Effector memory CD8-positive, alpha-beta T cell (primary cell): ENCODE measurements at places on chromosomes 6 and 20.

DNA sequence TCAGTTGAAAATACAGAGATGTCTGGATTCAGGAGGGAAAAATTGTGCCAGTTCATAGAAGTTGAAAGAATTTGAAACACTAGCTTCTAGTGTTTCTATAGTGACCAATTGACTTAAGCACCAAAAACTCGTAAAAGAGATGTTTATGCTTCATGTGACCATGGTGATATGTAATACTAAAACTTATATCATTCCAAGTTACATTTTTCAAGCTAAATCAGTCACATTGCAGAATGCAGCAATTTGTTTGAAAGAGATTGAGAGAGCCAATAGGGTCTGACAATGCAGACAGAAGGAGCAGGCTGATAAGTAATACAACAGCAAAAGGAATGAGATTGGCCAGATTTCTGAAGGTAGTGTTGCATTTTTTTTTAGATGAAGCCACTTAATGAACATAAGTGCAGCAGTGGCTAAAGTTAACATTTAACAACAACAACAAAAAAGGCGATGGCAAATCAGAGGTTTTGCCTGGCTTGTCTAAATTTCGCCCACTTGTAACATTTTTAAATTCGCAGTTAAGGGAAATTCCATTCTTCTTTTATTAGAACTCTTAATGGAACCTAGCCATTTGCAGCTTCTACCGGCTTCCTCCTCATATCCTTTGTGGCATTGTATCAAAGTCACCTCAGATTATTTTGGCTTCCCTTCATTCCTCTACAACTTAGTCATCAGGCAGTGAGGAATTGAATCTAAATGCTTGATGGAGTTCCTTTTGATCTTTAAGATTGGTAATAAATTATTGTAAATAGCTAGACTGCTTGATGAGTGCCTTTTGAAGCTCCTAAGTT is 484.0 kb upstream of the SOX4 start:
- H3K36me3 ChIP-seq: no peaks in the 10 kb centered on the region
- DNase-seq: no peak
- H3K27me3 ChIP-seq: no peaks in the 10 kb centered on the region
- no peak overlapping the region for H3K27ac ChIP-seq

DNA sequence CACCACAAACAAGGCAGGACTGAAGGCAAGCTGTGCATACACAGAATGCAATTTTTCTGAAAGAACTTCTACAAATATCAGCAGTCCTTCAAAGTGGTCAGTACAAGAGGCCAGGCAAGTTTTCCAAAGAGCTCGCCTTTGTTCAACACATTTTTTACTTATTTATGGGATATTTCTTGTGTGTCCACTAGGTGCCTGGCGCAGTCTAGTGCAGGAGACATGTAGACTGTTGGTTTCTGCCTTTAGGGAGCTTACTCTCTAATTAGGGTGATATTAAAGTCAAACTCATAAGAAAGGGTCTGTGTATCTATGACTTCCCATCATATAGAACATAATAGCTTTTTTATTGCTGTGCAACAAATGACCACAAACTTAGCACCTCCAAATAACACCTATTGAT is 21.2 kb upstream of the VEGFA start:
- no peak overlapping the region for H3K4me3 ChIP-seq
- H3K36me3 ChIP-seq: no peaks in the 10 kb centered on the region
- DNase-seq: no peak
- H3K27me3 ChIP-seq: peaks cover 26% of the 10 kb centered on the region
- H3K27ac ChIP-seq: no peak overlapping the region

DNA sequence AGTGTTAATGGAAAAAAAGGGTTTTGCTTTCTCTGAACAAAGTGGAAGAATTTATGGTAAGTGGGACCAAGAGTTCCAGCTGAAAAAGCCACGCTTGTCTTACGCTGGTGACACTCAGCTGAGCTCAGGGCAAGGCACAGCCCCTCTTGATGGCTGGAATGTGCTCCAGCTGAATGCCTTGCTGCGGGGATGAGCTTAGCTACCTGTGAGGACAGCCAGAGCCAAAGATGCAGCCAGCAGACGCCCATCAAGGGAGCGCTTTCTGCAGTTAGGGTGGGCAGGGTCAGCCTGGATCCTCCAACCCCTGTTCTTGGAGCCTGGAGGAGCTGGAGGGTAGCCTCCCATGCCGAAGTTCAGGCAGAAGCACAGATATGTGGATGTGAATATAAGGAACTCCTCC is 191.4 kb downstream of the SCP2D1 start:
- H3K4me3 ChIP-seq: no peak overlapping the region
- H3K4me1 ChIP-seq: no peaks in the 10 kb centered on the region
- no peaks in the 10 kb centered on the region for H3K27me3 ChIP-seq
- H3K36me3 ChIP-seq: no peaks in the 10 kb centered on the region
- no peak for DNase-seq

DNA sequence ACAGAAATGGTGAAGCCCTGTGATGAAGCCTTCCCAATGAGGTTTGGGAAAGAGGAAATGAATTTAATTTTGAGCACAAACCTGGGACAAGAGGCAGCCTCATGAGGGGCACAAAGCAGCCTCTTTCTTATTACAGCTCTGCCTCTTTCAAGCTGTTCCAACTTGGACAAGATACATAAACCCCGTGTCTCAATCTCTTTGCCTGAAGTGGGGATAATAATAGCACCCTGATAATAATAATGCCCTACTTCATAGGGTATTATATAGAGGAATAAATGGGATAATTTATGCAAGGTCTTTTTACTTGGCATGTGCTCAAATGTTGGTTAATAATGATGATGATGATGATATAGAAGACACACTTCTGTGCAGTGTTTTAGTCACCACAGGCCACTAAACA is 91.1 kb upstream of the PLN start:
- H3K27ac ChIP-seq: no peak overlapping the region
- H3K27me3 ChIP-seq: no peaks in the 10 kb centered on the region
- DNase-seq: no peak
- H3K4me3 ChIP-seq: no peak overlapping the region
- no peaks in the 10 kb centered on the region for H3K4me1 ChIP-seq
- peaks cover 8% of the 10 kb centered on the region for H3K36me3 ChIP-seq

DNA sequence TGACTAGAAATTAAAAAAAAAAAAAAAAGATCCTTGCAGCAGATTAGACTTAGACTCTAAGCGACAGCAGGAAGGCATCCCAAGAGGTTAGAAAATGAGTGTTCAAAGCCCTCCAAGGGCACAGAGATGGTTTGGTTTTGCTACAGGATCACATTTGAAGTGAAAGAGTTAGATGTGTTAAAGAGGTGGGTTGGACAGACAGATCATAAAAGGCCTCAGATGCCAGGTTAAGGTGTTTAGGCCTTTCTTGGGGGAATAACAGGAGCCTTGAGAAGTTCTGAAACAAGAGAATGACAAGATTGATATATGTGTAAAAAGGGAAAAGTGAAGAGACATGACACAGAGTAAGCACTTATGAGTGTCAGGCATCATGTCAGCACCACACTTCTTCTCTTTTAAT is 107.5 kb downstream of the FYN start:
- peak overlapping the region; percentile 100 for H3K27ac ChIP-seq
- H3K36me3 ChIP-seq: peaks cover 58% of the 10 kb centered on the region
- peaks cover 99% of the 10 kb centered on the region for H3K4me1 ChIP-seq
- no peaks in the 10 kb centered on the region for H3K27me3 ChIP-seq

DNA sequence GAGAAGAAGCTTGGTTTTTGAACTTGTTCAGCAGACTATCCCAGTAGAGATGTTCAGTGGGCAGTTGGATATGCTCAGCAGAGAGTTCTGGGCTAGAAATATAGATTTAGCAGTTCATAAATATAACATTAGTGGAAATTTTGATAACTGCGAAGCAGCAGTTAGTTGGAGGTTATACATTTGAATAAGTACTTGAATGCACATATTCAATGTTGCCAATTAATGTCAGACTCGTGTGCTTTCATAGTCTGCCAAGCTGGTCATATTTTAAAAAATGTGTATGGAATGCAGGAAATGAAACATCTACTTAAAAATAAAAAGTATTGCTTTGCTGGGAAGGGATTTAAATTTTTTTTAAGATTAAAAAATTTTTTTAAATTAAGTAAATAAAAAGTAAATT is 92.5 kb upstream of the E2F3 start:
- H3K27me3 ChIP-seq: no peaks in the 10 kb centered on the region
- peaks cover 5% of the 10 kb centered on the region for H3K4me1 ChIP-seq
- H3K27ac ChIP-seq: no peak overlapping the region
- no peak overlapping the region for H3K4me3 ChIP-seq

GRCh38 chr6:41941280-41942066 is at the start of gene CCND3:
TSS of gene CCND3 (minus strand) at chr6:41941808. CDS start at chr6:41941649, 159 bp downstream.
- peak within 1 kb of the TSS; percentile 95 for H3K27ac ChIP-seq
- peaks cover 58% of the 10 kb centered on the region for H3K36me3 ChIP-seq
- no peaks in the 10 kb centered on the region for H3K27me3 ChIP-seq
- H3K4me3 ChIP-seq: peak within 1 kb of the TSS; percentile 96

DNA sequence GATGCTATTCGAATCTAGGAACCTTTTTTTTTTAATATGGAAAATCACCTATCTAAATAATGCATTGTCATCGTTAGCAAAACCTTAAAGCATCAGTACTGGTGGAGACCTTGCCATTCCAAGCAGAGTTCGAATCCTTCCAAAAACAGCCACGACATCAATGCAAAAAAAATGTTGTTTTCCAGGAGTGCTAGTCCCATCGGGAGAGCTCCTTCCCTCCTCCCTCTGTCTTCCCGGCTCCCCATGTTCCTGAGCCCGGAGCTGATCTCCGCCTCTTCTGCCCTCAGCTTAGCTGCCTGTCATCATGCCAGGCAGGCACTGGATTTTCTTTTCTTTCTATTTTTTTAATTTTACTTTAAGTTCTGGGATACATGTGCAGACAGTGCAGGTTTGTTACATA is 153.6 kb upstream of the QKI start:
- no peak overlapping the region for H3K27ac ChIP-seq
- H3K4me3 ChIP-seq: no peak overlapping the region
- no peak for DNase-seq
- no peaks in the 10 kb centered on the region for H3K36me3 ChIP-seq
- no peaks in the 10 kb centered on the region for H3K4me1 ChIP-seq

DNA sequence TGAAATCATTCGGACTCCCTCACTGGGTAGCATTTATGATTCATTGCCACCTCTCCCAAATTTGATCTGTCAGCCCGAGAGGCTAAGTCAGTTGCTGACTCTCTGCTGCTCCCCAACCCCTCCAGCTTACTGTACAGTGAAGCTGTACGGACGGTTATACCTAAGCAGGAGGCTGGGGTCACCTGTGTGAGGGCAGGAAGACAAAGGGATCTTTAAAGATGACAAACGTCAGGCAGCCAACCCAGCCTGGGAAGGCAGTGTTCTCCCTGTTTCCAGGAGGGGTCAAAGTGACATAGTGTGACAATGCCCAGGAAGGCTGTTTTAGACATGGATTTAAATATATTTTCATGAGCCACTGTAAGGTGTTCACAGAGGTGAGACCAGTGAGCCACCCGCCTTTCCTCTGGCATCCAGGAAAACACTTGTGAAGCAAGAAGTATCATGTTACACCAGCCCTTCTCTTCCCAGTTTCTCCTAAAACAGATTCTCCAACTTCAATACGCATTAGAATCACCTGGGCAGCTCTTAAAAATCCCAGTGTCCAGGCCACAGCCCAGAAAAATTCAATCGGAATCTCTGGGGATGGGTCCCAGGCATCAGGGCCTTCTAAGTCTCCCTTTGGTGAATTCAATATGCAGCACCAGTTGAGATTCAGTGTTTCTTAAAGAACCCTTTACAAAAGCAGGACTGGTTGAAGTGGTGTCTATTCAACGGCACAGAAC is 6.8 kb upstream of the PAX1 start:
- no peaks in the 10 kb centered on the region for H3K36me3 ChIP-seq
- H3K4me3 ChIP-seq: no peak overlapping the region
- H3K27ac ChIP-seq: no peak overlapping the region
- no peak for DNase-seq
- H3K27me3 ChIP-seq: peaks cover 67% of the 10 kb centered on the region

DNA sequence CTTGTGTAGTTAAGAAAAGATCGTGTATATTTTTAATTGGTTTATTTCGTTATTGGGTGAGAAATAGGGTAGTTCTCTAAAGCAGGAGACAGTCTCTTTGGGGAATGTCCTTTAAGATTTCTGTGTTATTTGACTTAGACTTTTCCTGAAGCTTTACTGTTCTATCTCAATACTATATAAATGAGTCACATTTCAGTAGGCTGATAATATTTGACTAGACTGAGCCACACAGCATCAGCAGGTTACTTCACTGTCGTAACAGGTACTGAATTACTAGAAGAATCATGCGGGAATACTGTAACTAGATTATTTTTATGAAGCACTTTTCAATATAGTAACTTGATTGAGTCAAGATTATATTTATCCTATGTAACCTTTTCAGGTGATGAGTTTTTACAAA is 1.4 kb downstream of the SMAP1 start:
- no peak for DNase-seq
- H3K36me3 ChIP-seq: peaks cover 18% of the 10 kb centered on the region
- H3K4me3 ChIP-seq: peak overlapping the region; percentile 93
- H3K27ac ChIP-seq: peak overlapping the region; percentile 50
- peaks cover 47% of the 10 kb centered on the region for H3K4me1 ChIP-seq
- no peaks in the 10 kb centered on the region for H3K27me3 ChIP-seq
